Stimulated activated CD4-positive, alpha-beta T cell treated with anti-CD3 and anti-CD28 coated beads, Interleukin-2, amount 100 ng/mL, for 4 hours (primary cell): ENCODE measurements at places on chromosomes 7 and 10.

GRCh38 chr7:29113384-29114102 is 32.8 kb downstream of the CPVL start:
- DNase-seq = no peak

GRCh38 chr10:24821986-24822385 is 98.3 kb upstream of the ARHGAP21 start:
- DNase-seq = no peak

GRCh38 chr7:84249656-84250055 is 55.1 kb upstream of the SEMA3A start:
- no peak for DNase-seq

DNA sequence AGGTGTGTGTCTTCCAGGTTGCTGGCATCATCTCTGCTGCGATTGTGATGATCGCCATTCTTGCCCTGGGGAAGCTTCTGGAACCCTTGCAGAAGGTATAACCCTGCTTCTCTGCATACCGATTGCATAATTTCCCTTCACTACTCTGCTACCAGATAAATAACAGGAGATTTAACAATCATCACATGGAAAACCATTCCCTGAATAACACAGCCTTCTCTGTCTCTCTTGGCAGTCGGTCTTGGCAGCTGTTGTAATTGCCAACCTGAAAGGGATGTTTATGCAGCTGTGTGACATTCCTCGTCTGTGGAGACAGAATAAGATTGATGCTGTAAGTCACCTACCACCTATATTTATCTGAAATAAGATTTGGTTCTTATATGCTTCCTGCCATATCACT is 33.8 kb downstream of the SLC26A4 start:
- DNase-seq = no peak

DNA sequence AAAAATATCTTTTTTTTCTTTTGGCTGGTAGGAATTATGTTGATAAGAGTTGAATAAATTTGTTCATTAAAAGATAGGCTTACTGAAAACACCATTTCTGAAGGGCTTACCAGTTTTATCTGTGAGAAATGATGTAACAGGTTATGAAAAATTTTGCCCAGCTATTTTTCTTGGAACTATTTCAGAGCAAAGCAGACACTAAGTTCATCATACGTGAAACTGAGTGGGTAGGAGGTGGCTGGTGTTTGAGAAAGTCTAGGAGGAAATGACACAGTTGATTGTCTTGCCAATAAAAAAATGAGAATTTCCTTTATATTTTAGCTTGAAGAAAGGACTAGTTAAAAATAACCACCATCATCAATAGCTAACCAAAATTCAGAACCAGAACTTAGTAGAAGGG is 6.2 kb upstream of the MRC1 start:
- DNase-seq = no peak

DNA sequence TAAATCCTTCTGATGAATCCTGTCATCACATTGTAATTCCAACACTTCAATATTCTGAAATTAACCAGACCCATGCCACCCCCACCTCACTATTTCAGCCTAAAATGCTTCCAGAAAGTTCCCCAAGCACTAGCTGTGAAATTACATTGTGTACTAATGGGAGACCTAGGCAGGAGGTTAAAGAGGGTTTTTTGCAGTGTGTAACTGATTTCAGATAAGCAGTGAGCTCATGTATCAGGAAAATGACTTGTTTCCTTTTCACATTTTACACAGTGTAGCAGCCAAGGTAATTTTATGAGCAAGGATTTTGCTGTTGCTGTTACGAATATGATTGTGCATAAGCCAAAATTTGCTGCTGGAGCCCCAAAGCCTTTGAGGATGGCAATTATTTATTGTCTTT is 129.0 kb downstream of the INHBA start:
- no peak for DNase-seq

DNA sequence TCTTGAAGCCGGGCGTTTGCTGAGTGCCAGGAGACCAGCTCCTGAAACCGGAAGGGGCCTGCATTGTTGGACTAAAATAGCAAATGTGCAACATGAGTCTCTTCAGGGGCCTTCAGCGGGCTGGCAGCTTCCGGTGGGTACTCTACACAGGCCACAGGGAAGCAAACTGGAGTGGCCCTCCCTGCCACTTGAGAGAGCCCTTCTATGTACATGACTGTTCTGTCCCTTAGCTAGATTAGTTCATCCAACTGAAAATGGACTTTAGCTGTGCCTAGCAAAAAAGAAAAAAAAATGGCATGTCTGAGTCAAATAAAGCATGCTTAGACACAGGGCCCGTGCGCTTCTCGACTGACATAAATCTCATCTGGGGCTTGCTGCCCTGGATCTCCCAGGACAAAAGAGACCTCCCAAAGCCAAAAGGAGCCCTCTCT is 115.3 kb upstream of the TCF7L2 start:
- DNase-seq = no peak

GRCh38 chr7:129189661-129190310 is 1.4 kb downstream of the SMO start:
- no peak for DNase-seq

DNA sequence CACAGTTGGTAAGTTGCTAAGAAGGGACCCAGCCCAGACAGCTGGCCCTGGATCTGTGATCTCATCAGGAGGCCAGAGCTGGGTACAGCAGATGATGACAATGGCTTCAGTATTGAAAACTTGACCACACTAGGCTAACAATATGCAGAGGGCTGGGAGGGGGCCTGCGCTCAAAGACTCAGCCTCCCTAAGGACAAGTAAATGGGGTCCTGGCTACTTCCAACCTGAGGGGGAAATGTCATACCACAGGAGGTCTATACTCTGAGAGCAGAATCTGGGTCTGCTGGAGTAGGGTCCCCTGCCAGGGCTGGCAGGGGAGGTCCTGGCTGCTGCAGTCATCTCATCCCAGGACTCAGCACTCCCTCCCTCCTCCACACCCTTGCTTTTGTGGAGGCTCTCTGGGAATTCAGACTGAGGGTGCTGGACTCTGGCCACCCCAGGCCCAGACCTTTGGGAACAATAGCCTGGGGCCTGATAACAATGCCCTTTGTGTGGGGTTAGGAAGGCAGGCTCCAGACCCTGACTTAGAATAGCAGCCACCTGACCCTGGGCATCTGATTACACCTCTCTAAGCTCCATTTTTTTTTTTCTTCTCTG is 1.4 kb downstream of the FXYD4 start:
- DNase-seq = no peak

- no peak for DNase-seq
These were observed 30.5 kb upstream of the ZNF273 start for GRCh38 chr7:64872351-64873154.

GRCh38 chr7:147235645-147236382 is 1119.2 kb downstream of the CNTNAP2 start:
- no peak for DNase-seq

DNA sequence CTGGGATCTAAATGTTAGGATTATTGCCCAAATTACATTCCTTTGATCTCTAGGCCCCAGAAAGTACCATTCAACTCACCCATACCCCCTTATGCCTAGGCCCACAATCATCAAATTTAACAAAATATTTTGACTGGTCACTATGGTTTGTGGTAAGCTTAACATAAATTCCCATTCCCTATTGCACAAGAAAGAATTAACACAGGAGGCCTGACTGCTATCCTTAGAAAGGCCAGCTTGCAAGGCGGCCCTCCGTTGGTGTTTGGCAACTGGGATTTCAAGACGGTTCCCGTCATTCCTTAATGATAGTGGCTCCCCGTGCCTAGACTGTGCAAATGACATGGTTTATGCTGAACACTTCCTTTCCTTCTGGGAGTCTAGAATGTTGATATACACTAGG is 29.6 kb downstream of the ARHGAP21 start:
- DNase-seq = no peak

DNA sequence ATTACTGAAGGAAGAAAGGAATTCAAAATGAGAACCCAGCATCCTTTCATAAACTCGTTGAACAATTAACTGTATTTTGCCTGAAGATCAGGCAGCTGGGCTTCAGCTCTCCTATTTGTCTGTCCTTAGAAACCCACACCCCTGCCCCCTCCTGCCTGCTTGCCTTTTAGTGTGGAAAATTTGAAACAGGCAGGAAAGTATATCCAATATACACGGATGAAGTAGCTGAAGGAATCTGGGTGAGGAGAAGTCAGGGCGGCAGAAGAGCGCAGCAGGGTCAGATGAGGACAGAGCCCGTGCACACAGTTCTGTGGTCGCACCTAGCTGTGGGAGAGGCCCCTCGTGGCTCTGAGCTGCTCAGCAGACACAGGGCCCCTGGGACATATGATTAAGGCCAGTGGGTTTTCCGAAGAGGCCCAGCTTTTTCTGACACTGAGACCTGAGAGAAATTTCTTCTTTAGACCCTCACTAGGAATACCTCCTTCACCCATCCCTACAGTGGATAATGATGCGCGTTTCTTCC is 87.9 kb downstream of the ACTR3B start:
- DNase-seq = no peak

DNA sequence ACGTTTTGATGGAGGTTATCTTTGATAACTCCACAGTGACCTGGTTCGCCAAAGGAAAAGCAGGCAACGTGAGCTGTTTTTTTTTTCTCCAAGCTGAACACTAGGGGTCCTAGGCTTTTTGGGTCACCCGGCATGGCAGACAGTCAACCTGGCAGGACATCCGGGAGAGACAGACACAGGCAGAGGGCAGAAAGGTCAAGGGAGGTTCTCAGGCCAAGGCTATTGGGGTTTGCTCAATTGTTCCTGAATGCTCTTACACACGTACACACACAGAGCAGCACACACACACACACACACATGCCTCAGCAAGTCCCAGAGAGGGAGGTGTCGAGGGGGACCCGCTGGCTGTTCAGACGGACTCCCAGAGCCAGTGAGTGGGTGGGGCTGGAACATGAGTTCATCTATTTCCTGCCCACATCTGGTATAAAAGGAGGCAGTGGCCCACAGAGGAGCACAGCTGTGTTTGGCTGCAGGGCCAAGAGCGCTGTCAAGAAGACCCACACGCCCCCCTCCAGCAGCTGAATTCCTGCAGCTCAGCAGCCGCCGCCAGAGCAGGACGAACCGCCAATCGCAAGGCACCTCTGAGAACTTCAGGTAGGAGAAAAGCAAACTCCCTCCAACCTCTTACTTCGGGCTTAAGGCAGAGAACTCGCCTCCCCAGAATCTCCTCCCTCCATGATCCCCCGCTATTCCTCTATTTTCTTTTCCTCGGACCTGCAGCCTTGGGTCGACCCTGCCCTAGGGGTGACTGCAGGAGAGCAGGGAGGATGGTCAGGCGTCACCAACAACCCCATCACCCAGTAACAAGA is at the start of gene SERPINE1:
TSS of gene SERPINE1 (plus strand) at position 454 of the 809 bp plus-strand sequence. CDS start 1,290 bp downstream, outside the sequence.
- peak; percentile 23 for DNase-seq

DNA sequence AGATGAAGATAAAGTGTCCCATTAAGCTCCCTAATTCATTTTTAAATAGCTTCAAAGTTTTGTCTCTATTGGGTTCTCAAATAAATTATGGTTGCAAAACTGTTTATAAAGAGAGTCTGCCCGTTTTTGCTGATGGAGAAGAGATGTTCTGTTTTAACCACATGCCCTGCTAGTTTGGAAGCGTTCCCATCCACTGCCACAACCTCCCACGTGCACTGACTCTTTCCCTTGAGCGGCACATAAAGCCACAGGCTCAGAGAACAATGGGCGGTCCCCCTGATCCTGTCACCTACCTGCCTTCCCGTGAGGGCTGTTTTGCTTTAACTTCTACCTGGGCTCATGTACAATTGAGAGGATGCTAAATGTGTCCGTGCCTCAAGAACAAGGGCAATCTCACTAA is 65.5 kb downstream of the CPVL start:
- DNase-seq = no peak

GRCh38 chr7:113810080-113810744 is 108.6 kb downstream of the PPP1R3A start:
- DNase-seq = no peak

GRCh38 chr7:121901026-121901425 is 28.1 kb downstream of the PTPRZ1 start:
- no peak for DNase-seq

- DNase-seq = no peak
These were observed 9.6 kb downstream of the ITGB1 start for GRCh38 chr10:32948451-32948850.

GRCh38 chr7:372932-373791 is 83.2 kb downstream of the FOXL3 start:
- no peak for DNase-seq

DNA sequence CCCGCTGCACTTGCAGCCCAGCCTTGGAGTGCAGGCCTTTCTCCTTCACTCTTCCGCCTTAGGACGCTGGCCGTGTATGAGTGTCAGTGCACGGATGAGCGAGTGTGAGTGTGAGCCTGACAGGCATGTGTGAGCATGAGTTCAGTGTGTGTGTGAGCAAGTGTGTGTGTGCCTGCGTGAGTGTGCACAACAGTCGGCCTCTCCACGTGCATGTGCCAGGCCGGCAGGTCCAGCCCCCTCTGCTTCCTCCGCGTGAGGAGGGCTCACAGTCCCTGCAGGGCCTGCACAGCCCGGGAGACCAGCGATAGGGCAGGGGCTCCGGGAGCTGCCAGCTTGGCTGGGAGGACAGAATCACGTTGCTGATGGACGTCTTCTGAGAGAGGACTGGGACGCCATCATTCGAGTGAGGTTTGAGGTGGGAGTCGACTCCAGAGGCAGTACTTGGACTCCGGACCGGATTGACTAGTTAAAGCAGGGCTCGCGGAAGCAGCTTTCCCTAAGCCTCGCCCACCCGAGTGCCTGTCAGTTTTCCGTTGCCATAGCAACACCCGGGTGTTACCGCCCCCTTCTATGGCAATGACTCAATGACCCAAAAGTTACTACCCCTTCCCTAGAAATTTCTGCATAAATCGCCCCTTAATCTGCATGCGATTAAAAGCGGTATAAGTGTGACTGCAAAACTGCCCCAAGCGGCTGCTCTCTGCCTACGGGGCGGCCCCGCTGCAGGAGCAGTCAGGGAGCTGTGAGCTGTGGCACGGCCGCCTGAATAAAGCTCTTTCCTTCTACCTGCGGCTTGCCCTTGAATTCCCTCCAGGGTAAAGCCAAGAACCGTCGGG is 19.6 kb upstream of the CFAP46 start:
- DNase-seq = peak; percentile 49

- DNase-seq = no peak
These were observed 269.7 kb upstream of the TPK1 start for GRCh38 chr7:145105561-145105960.

GRCh38 chr7:118153551-118154177 is 30.3 kb upstream of the LSM8 start:
- DNase-seq = no peak

DNA sequence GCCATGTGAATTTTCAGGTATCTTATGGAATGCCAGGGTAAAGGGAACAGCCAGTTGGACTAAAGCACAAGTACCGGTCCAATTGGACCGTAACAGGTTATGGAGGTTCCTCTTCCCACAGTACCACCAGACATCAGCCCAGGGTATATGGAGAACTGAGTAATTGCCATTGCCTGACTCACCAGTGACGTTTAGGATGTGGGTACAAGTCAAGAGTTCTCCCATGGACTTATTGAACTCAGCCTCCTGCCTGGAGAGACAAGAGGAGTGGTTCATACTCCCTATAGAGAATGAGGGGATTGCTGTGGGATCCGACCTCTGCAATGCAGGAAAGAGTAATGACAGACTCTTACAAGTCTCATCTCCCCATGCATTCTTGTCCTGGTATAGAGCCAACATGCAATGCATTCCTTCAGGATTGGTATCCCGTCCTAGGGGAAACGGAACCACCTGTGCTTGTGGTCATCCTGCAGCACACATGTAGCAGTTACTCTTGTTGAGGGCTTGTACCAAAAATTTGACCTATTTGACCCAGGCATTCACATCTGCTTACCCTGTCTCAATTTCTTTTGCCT is 30.7 kb upstream of the ELOVL3 start:
- no peak for DNase-seq

GRCh38 chr10:22978918-22979317 is 51.1 kb downstream of the ARMC3 start:
- DNase-seq = no peak

- no peak for DNase-seq
These were observed 24.3 kb downstream of the RHEB start for GRCh38 chr7:151495360-151495759.
